ENCODE measurements at places on chromosomes 3 and 15.

GRCh38 chr3:16447135-16447534 lies 66.4 kb downstream of the RFTN1 start:
- no peaks in the 10 kb centered on the region for H3K36me3 ChIP-seq
- no peak for DNase-seq
- H3K27me3 ChIP-seq, result no peaks in the 10 kb centered on the region
- no peak overlapping the region for H3K4me3 ChIP-seq
- no peak overlapping the region for H3K27ac ChIP-seq

DNA sequence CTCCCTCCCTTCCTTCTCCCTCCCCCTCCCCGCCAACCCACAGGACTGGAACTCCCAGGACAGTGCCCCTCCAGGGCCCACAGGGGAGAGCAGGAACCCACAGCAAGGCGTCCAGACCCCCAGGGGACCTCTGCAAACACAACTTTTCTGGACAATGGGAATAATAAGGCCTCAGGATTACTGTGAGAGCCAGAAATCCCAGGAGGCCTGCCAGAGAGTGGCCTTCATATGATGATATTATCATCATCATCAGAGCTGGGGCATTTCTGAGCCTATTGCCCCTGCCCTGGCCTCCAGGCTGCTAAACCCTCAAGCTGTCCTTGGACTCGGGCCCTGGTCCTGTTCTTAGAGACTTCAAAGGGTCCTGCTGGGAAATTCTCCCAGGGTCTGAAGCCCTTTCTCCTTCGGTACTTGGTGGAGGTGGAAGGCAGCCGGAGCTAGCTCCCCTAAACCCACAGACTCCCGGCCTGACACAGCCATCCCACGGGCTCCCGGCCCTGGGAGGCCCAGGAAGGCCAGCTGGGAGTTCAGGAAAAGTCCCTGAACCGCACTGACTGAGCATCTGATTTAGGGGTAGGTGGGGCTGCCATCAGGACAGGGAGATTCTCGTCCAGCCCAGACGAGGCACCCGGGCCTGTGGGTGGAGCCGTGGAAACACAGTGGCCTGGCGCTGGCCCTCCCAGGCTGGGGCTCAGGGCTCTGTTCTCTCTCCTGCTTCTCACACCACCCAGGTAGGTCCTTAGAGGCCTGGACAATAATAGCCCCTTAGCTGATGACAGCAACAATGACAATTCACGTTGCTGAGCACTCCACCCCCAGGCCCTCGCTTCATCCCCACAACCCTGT lies 4.9 kb downstream of the CALML4 start:
- no peak overlapping the region for H3K27ac ChIP-seq
- H3K36me3 ChIP-seq, result peaks cover 15% of the 10 kb centered on the region
- no peaks in the 10 kb centered on the region for H3K4me1 ChIP-seq
- no peak for DNase-seq
- H3K27me3 ChIP-seq, result no peaks in the 10 kb centered on the region
- H3K4me3 ChIP-seq, result no peak overlapping the region

DNA sequence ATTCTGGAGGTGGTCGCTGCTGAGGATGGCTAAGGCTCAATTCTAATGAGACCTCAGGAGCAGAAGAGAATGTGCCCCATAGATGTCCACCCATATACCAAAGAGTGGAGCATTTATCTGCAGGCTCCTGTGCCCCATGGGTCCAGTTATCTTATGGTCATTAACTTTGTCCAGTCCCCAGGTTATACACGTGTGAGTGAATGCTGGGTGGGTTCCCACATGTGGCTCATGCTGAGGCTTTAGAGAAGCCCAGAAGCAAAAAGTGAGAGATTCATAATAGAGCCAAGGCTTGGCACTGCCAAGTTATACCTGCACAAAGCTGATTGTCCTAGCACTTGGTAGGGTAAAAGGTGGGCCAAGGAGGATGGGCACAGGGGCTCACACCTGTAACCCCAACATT lies 30.0 kb upstream of the MINAR1 start:
- H3K27ac ChIP-seq, result no peak overlapping the region
- H3K4me3 ChIP-seq, result no peak overlapping the region
- no peaks in the 10 kb centered on the region for H3K27me3 ChIP-seq
- no peak for DNase-seq

DNA sequence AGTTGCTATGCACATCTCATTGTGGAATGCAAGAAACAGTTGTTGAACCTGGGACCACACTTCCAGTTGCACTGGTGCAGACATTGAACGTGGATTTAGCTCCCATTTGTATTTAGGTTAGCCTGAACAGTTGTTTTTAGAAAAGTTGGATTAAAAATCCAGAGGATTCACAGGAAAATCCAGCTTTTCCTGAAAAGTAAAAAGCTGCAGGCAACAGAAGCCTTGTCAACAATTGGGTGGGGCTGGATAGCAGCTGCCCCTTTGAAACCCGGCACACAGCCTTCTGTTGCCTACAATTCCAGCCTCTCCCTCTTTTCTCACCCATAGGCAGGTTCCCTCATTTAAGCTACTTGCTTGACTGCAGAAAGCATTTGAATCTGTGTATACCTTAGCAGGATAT lies 165.3 kb upstream of the TBL1XR1 start:
- DNase-seq, result no peak
- no peaks in the 10 kb centered on the region for H3K36me3 ChIP-seq
- peaks cover 7% of the 10 kb centered on the region for H3K4me1 ChIP-seq
- H3K4me3 ChIP-seq, result no peak overlapping the region
- no peak overlapping the region for H3K27ac ChIP-seq
- no peaks in the 10 kb centered on the region for H3K27me3 ChIP-seq

DNA sequence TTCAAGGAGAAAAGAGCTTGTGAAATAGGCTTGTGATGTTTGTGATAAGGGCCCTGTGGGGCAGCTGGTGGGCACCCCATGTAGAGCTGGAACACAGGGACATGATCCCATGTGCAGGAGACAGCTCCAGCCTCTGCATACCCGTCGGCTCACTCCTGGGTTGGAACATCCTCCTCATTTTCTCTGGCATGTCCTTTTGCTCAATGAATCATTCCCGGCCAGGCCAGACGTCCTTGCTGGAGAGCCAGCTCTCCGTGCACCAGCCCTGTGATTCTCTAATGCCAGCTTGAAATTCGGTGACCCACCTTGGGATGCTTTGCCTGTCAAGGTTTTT lies 77.3 kb downstream of the SMAD3 start:
- H3K4me3 ChIP-seq, result no peak overlapping the region
- no peak overlapping the region for H3K27ac ChIP-seq
- H3K4me1 ChIP-seq, result peaks cover 19% of the 10 kb centered on the region

All from H9 (cell line).